ENCODE measurements at places on chromosomes 3 and 15.

- no peak for DNase-seq
Measured at GRCh38 chr15:40332113-40332781, 8.5 kb downstream of the CCDC9B start.

GRCh38 chr3:141412087-141412935, 44.0 kb downstream of the ZBTB38 start:
- DNase-seq = peak; percentile 44

DNA sequence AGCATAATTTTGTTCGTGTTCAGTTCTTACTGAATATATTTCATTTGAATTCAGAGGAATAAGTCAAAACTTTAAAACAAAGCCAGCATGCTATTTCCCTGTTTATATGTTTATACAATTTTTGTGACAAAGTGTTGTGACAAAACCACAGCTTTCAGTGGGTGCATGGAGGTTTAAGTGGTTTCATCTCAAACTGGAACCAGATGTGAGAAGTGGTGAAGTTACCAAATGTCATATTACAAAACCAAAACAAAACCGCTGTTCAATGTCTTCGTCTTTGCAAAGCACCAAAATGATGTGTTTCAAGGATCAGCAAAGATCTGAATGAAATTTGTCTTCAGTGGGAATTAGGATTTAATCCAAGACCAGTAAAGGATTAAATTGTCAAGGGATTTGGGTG, 59.3 kb upstream of the OSTN start:
- DNase-seq = no peak

DNA sequence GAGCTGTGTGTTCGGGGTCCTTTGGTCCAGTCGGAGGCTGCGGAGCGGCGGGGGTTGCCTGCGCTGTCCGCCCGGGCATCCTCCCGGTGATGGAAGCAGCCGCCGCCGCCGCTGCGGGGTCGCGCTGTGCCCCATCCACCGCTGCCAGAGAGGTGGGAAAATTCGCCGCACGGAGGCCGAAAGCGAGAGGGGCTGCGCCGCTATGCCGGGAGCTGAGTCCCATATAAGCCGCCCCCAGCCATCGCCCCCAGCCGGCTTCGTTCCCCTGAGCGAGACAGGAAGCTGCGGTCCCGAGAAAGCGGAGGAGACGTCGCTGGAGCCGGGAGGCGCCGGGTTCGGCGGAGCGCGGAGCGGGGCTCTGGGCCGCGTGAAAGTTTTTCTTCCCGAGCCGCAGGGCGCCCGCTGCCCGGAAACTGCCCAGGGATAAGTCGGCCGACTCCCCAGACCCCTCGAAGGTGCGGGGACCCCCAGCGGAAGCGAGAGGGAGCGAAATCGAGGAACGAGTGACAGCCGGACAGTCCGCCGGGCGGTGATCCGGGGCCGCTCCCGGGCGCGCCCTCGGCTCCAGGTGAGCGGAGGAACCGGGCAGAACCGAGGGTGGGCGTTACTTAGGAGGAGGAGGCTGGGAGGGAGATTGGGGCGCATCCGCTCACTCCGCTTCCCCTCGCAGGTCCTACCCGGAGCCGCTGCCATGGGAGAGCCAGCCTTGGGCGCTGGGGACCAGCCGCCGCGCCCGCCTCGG, 574 bp downstream of the CHST2 start:
- DNase-seq = peak; percentile 19

GRCh38 chr15:58260725-58261267, 122.6 kb downstream of the AQP9 start:
- no peak for DNase-seq

DNA sequence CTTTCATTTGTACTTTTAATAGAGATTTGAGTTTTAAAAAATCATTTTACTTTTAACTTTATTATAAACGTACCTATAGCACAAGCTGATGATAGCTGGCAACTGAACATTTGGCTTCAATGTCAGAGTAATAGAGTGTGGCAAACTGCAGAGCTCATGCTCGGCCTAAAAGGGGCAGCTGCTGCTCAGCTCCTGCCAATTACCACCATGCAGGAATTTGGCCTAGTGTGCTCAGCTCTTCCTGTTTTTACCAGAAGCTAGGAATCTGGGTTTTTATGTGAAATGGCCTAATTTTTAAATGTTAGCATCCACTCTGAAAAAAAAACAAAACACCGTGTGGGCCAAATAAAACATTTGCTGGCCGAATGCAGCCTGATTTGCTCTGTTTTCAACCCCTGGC, 1.8 kb downstream of the IFT122 start:
- no peak for DNase-seq

DNA sequence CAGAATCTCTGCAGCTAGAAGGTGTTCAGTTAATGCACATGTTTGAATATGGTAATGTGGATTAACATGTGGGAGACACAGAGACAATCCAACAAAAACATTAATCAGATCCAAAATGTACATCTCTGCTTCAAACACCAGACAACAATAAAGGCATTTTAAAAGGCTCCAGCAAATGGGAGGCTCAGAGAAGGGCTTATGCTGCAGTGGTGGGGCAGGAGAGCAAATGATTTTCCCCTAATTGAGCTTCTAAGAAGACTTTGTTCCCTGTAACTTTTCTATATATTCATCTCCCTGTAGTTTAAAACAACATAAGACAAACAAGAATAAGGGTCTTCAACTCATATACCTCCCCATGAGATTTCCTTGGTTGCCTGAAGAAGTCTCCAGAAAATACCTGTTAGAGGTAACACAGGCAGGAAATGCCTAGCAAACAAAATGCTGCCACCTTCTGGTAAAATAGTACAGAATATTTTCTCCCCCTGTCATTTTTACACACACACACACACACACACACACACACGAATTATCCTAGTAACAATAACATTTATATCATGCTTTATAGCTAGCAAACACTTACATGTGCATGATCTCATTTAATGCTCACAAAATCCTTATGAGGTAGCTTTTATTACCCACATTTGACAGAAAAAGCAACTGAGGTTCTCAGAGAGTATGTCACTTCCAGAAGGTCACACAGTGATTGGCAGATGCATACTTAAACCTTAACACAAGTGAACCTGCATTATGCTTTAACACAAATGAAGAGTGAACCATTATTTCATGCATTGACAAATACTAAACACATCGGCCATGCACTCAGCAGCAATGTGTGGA, 123.4 kb upstream of the MB21D2 start:
- DNase-seq = no peak

DNA sequence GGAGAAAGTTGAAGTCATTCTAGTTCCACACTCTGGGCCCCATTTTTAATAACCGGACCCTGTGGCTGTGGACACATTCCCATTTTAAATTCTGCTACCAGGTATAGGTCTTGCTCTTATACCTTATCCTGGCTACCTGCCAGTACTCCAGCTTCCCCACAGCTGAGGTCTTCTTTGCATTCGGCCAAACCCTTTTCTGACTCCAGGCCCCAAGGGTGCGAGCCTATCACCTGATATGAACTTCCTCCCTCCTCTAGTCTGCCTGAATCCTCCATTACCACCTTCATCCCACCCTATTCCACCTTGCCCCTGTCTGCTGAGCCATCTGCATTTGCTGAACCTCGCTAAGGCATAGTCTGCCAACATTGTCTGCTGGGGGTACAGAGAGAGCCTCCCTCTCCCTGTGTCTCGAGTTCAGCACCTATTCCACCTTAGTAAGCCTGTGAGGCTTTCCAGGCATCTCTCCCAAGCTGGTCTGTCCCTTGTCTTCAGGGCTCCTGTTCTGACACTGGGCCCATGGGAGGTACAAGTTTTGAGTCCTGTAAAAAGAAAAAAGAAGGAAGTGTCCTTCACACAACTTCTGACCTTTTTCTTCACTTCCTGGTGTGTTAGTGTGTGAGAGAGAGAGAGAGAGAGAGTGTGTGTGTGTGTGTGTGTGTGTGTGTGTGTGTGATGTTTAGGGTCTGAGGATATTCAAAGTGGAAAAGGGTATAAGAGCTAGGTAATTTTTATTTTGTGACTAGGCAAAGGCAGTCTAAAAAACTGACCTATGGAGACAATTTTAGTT, 27.0 kb downstream of the PDE8A start:
- DNase-seq = no peak

DNA sequence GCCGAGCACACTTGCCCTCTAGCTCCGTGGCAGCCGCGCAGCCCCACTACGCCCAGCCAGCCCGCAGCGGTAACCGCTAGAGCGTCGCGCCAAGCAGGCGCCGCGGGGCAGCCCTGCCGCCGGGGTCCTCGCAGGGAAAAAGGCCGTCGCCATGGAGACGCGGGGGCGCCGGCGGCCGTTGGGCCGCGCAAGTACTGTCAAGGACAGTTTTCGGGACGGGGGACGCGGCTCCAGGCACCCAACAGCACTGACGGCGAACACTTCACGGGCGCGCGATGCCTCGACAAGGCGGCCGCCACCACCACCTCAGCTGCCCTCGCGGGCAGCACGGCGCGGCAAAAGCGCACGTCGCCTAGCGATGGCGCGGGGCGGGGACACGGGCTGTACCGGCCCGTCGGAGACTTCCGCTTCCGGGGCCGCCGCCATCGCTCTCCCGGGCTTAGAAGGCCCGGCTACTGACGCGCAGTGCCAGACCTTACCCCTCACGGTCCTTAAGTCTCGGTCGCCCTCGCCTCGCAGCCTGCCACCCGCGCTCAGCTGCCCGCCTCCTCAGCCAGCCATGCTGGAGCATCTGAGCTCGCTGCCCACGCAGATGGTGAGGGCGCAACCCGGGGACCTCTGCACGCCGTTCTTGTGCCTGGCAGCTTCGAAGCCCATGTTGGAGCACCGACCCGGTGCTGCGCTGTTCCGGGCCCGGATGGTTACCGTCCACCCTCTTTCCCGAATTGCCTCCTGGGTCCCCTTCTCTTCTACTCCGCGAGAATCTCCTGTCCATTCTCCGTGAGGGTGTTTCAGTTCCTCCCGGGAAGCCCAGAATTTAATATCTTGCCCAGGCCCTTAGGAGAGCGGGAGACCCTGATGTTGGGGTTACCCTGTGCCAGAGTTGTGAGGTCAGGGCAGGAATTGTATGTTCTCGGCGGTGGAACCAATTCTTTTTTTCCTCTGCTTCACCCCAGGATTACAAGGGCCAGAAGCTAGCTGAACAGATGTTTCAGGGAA, at the start of the genes GLT8D1 and SPCS1:
GLT8D1 (minus strand) TSS at position 104 of the 999 bp plus-strand sequence. CDS start 5,331 bp downstream, outside the sequence.
SPCS1 (plus strand) TSS at position 419 of the 999 bp plus-strand sequence; CDS start at position 560, 141 bp downstream.
- peak; percentile 79 for DNase-seq

GRCh38 chr3:187713504-187713903, 11.1 kb upstream of the RTP2 start:
- DNase-seq = no peak

DNA sequence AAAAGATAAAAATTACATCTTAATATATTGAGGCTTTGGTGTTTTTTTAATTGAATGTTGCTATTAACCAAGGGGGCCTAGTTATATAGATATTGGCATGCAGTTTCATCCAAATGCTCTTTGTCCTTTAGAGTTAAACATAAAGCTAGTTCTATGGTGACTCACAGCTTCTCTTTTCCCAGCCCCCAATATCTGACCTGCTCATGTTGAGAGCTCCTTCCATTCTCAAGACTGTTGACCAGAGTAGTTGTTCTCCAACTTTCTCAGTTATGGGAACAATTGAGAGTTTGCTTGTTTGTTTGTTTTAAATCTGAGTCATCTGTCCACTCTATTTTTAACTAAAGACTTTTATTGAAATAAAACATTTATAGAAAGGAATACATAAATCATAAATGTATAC, 15.8 kb upstream of the RARB start:
- DNase-seq = no peak

GRCh38 chr3:60675424-60675823, 575.8 kb downstream of the FHIT start:
- no peak for DNase-seq

- no peak for DNase-seq
Measured at GRCh38 chr3:99505646-99506269, 132.6 kb upstream of the COL8A1 start.

DNA sequence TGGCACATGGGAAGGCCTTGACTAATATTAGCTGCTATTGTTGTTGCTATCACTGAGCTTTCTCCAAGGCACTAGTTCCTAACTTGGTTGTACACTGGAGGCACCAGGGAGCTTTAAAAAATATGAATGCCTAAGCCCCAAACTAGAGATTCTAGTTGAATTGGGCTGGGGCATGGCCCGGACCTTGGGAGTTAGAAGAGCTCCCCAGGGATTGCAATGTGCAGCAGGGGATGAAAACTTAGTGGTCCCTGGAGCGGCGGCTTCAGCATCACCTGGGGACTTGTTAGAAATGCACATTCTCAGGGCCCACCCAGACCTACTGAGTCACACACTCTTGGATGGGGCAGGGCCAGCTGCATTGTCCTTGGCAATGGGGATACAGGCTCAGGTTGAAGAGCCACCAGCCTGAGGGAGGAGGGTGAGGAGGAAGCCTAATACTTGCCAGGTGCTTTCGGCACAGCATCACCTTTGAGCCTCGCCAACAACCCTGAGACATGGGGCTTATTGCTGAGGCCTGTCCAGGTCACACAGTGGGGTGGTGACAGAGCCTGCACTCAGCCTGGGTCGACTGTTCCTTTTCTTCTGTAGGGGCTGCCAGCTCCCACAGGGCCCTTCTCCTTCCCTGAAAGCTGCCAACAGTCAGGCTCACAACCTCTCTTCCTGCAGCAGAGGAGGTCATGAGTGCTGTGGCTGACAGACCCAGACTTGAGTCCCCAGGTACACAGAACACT, 84.5 kb downstream of the ATP2B2 start:
- no peak for DNase-seq

GRCh38 chr3:186142393-186142932, 33.6 kb upstream of the ETV5 start:
- no peak for DNase-seq

DNA sequence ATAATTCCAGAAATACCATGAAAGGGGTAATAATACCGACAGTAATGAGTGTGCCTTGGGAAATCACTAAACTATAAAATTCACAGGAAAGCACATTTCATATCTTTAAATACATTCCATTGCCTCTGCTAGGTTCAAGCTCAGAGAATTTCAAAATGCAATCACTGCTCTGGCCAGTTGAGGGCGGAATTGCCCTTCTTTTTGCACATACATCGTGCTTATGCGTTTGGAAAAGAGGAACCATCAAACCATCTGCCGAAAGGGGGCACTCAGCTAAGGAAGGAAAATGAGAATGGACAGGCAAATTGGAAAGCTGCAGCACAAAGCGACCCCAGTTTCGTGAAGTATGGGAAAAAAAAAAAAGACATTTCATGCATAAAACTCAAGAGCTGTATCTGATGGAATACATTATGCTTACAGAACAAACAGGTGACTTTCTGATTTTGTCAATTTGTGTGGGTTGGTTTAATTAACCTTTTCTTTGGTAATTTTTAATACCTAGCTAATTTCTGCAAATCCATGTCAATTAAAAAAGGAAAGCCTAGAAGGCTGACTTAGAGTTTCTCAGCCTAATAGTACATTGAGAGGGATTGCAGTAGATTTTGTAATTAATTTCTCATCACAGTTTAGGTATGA, 61.4 kb downstream of the TUSC7 start:
- DNase-seq = no peak

- no peak for DNase-seq
Measured at GRCh38 chr15:70923311-70924080, 30.9 kb downstream of the LRRC49 start.

DNA sequence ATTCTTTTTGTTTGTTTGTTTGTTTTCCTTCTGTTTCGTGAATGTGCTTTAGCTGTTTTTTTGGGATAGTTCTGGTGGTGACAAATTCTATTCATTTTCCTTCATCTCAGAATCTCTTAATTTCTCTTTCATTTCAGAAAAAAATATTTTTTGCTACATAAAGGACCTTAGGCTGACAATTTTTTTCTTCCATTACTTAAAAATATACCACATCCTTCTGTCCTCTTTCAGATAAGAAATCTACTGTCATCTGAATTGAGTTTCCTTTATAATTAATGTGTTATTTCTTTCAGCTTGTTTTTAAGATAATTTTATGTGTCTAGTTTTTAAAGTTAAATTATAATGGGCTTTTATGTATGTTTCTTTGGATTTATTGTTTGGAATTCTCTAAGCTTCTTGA, 47.6 kb downstream of the IL16 start:
- no peak for DNase-seq
